Activated T-helper 1 cell treated with Interleukin-2 at 50 U/mL for 16 hours (primary cell): ENCODE measurements at places on chromosomes 6 and 20.

- DNase-seq = no peak
These were observed 16.1 kb upstream of the FOXO3 start for GRCh38 chr6:108544606-108545005.

- no peak for DNase-seq
These were observed 46.3 kb downstream of the OR2B2 start for GRCh38 chr6:27865850-27866356.

DNA sequence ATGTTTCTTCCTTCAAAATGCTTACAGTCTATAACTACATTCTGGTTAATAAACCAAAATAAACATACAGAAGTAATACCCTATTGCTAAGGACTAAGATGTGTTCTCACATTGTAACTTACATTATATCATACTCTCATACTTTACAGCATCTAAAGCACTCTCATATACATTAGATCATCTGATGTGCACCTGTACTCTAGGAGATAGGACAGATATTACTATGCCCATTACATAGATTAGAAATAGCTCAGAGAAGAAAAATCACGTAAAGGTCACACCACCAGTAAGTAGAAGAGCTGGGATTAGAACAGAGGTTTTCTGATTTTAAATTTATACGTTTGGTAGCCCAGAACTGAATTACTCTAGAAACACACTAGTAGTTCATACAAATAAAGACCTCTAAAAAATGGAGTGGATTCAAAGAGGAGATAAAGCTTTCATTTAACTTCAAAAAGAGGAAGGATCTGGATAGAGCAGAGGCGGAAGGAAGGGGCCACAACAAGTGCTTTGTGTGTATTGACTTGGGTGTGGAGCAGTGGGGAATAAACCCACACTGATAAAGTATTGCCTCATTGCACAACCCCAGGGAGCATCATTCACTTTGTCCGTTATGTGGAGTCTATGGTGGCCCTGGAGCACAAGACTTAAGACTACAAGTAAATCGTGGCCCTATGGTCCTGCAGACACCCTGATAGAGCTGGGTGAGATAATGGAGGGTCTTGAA, 30.9 kb downstream of the SLC2A12 start:
- DNase-seq = no peak

DNA sequence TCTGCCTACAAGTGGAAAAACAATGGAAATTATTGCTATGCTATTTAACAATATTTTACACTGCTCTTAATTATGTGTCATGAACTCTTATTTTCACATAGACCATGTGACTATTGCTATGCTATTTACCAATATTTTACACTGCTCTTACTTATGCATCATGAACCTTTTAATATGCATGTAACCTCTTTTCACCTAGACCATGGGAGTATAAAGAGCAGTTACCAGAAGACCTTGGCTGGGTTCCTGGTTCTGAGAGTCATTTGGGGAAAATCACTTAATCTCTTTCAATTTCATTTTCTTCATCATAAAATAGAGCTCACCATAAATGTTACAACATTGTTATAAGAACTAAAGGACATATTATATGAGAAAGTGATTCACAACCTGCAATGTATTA, 223.8 kb upstream of the RNF217 start:
- no peak for DNase-seq

DNA sequence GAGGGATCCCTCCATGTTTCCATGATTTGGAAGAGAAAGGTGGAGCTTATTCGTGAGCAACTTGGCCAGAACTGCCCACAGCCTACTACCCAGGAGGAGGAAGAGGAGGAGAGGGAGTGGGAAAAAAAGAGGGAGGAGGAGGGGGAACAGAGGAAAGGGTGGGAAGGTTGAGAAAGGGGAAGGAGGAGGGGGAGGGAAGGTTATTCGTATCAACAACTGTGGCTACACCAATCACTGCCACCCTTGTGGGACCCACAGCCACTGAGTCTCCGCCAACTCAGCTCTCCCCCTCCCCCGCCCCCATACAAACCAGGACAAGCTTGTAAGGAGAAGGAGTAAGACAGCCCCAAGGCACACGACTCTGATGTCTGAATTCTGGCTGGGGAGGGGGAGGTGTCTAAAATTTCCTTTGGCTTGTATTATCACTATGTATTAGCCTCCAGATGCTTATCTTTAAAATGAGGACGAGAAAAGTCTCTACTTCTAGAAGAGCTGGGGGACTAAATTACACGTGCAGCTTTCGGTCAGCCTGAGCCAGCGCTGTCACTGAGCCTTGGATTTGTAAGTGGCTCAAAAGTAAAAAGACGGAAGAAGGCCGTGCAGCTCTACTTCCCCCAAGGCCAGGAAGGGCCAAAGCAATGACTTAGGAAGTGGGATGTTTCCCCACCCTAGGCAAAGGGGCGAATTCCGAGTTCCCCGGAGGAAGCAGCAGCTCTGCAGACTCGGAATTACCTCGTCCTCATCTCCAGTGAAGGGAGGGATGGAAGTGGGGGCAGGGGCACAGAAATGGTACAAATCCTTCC, 1.0 kb downstream of the FKBP1A start:
- DNase-seq = no peak

- DNase-seq = no peak
These were observed 19.4 kb downstream of the NQO2 start for GRCh38 chr6:3019065-3019464.

- DNase-seq = no peak
These were observed 1.7 kb downstream of the ARFGEF2 start for GRCh38 chr20:48923149-48923718.

- no peak for DNase-seq
These were observed 5.0 kb downstream of the PLN start for GRCh38 chr6:118553132-118553531.

DNA sequence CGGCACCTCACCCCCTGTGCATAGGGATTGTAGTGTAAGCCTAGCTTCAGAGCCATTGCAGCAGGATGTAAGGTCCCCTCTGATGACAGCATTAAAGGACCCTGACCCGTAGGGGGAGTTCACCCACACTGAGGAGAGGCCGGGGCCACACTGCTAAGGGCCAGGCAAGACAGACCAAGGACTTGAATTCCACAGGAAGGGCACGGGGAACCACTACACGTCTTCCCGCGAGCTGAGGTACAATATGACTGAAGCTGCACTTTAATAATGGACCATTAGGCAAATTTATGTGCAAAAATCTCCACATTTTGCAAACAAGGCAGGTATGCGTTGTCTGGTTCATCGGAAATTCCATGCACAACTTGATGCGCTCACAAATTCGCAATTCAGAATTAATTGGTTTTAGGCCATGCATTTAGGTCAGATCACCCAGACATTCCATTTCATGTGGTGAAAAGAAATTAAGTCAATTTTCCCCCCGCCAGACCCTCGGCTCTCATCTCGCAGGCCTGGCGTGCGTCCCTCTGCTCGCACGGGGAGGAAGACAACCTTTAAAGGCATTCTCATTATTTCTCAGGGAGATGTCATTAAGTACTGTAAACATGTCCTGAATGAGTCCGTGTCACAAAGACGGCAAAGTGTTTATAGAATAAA, 111.8 kb downstream of the FOXA2 start:
- no peak for DNase-seq

- DNase-seq = no peak
These were observed at the start of gene KIAA1755 for GRCh38 chr20:38260378-38261053. TSS of gene KIAA1755 (minus strand) at chr20:38260735. CDS start at chr20:38260500, 235 bp downstream.

DNA sequence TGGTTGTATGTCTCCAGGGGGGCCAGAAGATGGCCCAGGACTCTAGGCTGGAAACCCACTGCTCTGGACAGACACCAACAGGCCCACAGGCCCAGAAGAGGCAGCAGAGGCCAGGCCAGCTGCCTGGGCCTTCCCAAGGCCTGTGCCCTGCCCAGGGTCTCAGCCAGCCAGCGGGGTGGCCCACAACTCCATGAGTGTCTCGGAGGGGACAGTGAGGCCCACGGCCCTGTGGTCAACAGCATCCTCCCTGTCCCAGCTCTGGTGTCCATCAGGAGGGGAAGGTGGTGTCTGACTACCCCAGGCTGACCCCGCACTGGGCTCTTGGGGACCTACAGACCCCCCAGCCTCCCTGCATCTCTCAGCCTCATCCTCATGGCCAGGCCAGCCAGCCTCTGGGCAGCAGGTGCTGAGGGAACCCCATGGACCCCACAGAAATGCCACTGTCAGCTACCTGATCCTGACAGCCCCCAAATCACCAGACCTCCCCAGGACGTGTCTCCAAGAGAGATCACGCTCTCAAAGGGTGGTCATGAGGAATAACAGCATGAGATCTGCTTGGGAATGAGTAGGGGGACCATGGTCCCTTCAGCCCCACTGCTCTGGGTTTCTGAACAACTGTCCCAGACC, 112.4 kb downstream of the NOL4L start:
- DNase-seq = no peak

GRCh38 chr6:72938104-72938503, 287.2 kb downstream of the KHDC1L start:
- no peak for DNase-seq

DNA sequence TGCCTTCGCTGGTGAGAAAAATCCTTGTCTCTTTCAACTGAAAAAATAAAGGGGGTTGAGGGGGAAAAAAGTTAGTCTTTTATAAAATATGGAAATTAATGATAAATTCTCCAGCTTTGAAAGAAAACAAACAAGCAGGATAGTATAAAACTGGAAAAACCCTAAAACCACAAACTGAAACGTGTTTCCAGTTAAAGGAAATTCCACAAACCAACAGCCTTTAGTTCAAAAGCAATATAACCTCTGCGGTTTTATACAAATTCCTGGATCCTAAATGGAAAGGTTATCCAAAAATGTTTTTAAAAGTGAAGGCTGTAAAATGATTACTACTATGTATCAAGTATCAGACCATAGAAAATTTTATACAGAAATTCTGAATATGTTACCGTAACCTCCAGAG, 55.6 kb downstream of the BMP5 start:
- no peak for DNase-seq

GRCh38 chr6:149935668-149936067, 6.1 kb upstream of the ULBP2 start:
- DNase-seq = no peak

- no peak for DNase-seq
These were observed 30.2 kb upstream of the FRMD1 start for GRCh38 chr6:168109171-168109570.

GRCh38 chr6:83808926-83809325, 44.2 kb upstream of the RIPPLY2 start:
- no peak for DNase-seq

- no peak for DNase-seq
These were observed 34.9 kb downstream of the ASCC3 start for GRCh38 chr6:100846276-100846675.

DNA sequence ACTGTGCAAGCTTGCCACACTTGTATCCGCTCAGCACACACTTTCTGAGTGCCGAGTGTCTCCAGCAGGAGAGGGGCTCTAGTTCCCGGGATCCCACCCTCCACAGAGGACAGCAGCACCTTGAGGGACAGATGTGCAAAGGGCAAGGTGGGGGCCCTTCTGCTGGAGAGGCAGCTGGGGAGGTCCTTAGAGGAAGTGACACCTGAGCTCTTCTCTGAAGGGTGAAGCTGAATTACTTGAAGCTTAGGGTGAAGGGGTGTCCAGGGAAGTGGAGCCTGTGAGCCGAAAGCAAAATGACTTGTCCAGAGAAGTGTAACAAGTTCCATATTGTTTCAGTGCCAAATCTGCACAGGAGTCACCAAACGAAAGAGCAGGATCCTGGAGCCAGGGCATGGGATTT, 136.3 kb upstream of the DUSP22 start:
- no peak for DNase-seq

GRCh38 chr20:54263116-54263690, 55.3 kb downstream of the PFDN4 start:
- DNase-seq = no peak

DNA sequence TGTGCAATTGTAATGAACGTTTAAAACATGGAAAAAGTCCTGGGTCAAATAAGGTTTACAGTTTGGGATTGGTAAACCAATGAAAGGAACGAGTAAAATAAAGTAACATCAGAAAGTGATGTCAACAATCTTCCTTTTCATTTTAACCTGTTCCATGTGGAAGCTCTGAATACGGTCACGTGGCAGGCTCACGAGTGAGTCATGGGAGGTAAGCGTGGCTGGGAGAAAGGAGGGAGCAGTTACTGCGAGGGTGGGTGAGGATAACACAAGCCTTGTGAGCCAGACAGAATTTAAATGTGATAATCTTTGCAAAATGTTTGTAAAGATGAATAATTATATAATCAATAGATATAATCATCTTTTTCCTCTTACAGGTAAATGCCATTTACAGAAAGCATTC, 171.3 kb upstream of the HDAC2 start:
- DNase-seq = no peak
